ENCODE measurements at places on chromosomes 3 and 15. TPM values are rescaled to one million over a fixed set of nuclear protein-coding genes. Genes with fewer than 3 reads are reported as not detected.

The TCF12 gene
- total RNA-seq, result 37.4 TPM

The CHRM5 gene
- not detected for total RNA-seq

The SLC28A1 gene
- total RNA-seq, result not detected

The CD200 gene
- total RNA-seq, result not detected

The CTXN2 gene
- total RNA-seq, result not detected

The BFSP2 gene
- not detected for total RNA-seq

The SLC38A3 gene
- total RNA-seq, result not detected

The NAALADL2 gene
- not detected for total RNA-seq

The VILL gene
- total RNA-seq, result 0.23 TPM

The AGBL1 gene
- not detected for total RNA-seq

The MYRIP gene
- not detected for total RNA-seq

The KIF15 gene
- total RNA-seq, result 12.3 TPM

The CLEC3B gene
- not detected for total RNA-seq

The FOXB1 gene
- total RNA-seq, result not detected

The CCDC33 gene
- 5.2 TPM for total RNA-seq

The FNDC3B gene
- total RNA-seq, result 30.4 TPM

The IL5RA gene
- total RNA-seq, result not detected

The GABRA5 gene
- total RNA-seq, result 109 TPM

The ROBO1 gene
- total RNA-seq, result 15.9 TPM

The MOBP gene
- total RNA-seq, result not detected

The SLC12A8 gene
- 1.6 TPM for total RNA-seq

The SLC28A2 gene
- not detected for total RNA-seq

The SPINT1 gene
- total RNA-seq, result 1.1 TPM

The RARB gene
- 10.2 TPM for total RNA-seq

The TKT gene
- 1,888 TPM for total RNA-seq

The DYNLT2B gene
- 29.0 TPM for total RNA-seq

The SLC7A14 gene
- total RNA-seq, result not detected

The RNF13 gene
- total RNA-seq, result 40.2 TPM

The FAM174B gene
- 9.6 TPM for total RNA-seq

The MEIS2 gene
- 9.7 TPM for total RNA-seq

The ARHGAP31 gene
- total RNA-seq, result 1.7 TPM

The PAK6 gene
- total RNA-seq, result 0.87 TPM

The HGD gene
- 17.6 TPM for total RNA-seq

The TXNRD3 gene
- total RNA-seq, result 8.5 TPM

The IDH2 gene
- total RNA-seq, result 43.2 TPM

The POLQ gene
- total RNA-seq, result 6.3 TPM

The CSPG5 gene
- 0.86 TPM for total RNA-seq

The PLA2G4B gene
- total RNA-seq, result 1.00 TPM

The GOLGA8T gene
- total RNA-seq, result 1.3 TPM

The CCDC50 gene
- 27.1 TPM for total RNA-seq

The KLHL25 gene
- 7.3 TPM for total RNA-seq

The SEMA3F gene
- total RNA-seq, result 11.0 TPM

The MAGEL2 gene
- total RNA-seq, result not detected

The GOLGA6L10 gene
- total RNA-seq, result 0.38 TPM

The PLXNA1 gene
- total RNA-seq, result 20.5 TPM

The ARID3B gene
- 4.8 TPM for total RNA-seq

The CCDC13 gene
- 0.48 TPM for total RNA-seq

The PRR20G gene
- total RNA-seq, result 0.14 TPM

The SYNPR gene
- total RNA-seq, result not detected

The SLC25A20 gene
- 12.9 TPM for total RNA-seq

The NT5DC2 gene
- 98.7 TPM for total RNA-seq

The CSTA gene
- 1.9 TPM for total RNA-seq

The GP5 gene
- total RNA-seq, result not detected

The RABL3 gene
- total RNA-seq, result 15.6 TPM
